ENCODE measurements at places on chromosomes 3 and 15.

GRCh38 chr3:48463703-48464102, 17.2 kb downstream of the ATRIP start:
- no peak overlapping the region for H3K4me3 ChIP-seq
- peaks cover 25% of the 10 kb centered on the region for H3K4me1 ChIP-seq
- H3K27ac ChIP-seq, result no peak overlapping the region

- DNase-seq, result no peak
- no peak overlapping the region for H3K27ac ChIP-seq
- H3K4me3 ChIP-seq, result no peak overlapping the region
- H3K27me3 ChIP-seq, result peaks cover 12% of the 10 kb centered on the region
- H3K36me3 ChIP-seq, result peaks cover 13% of the 10 kb centered on the region
- H3K4me1 ChIP-seq, result no peaks in the 10 kb centered on the region
Measured at GRCh38 chr3:196547067-196547466, 21.3 kb downstream of the WDR53 start.

DNA sequence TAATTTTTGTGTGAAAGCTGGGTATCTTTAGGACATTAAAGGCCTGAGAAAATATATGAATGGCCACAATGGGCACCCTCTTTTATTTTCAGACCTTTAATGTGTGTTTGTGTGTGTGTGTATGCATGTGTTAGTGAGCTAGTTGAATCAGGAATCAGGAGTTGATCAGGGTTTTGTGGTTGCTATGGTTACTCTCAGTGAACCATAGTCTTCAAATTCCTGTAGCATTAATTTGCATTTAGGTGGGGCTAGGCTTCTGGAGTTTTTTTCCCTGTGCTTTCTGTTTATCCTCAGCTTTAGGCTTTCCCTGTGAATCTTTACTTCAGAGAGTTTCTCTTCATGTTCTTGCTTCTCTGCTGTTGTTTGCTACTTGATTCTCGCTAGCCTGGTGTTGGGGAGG, 122.0 kb upstream of the ONECUT1 start:
- no peak overlapping the region for H3K27ac ChIP-seq
- H3K4me3 ChIP-seq, result no peak overlapping the region
- no peaks in the 10 kb centered on the region for H3K36me3 ChIP-seq
- peaks cover 2% of the 10 kb centered on the region for H3K27me3 ChIP-seq
- H3K4me1 ChIP-seq, result no peaks in the 10 kb centered on the region

DNA sequence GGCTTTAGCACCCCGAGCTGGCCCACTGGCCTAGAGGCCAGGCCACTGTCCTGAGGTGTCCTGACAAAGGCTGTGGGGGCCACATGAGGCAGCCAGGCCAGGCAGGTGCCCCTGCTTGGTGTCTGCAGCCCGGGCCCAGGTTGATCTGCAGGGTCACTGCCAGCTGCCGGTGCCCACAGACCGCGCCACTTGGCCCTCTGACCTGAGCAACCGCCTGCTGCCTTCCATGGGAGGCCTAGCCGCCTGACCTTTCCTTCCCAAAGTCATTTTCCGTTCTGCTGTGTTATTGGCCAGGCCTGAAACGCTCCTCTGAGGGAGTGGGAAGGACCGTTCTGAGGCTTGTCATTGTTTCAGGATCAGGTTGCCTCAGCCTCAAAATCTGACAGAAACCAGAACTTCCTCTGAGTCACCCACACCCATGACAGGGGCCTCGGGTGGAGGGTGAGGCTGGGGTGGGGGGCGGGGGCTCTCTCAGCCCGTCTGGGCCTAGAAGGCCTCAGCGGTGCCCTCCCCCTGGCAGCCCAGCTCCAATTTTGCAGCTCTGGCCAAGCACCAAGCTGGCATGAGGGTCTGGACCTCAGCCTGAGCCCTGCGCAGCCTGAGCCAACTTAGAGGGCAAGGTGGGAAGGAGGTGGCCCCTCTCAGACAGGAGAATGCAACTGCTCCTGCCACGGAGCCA, 140.7 kb upstream of the MEF2A start:
- DNase-seq, result no peak
- peaks cover 5% of the 10 kb centered on the region for H3K27me3 ChIP-seq
- peaks cover 6% of the 10 kb centered on the region for H3K4me1 ChIP-seq
- peak overlapping the region; percentile 24 for H3K4me3 ChIP-seq

GRCh38 chr15:45611305-45611704, 23.5 kb upstream of the SQOR start:
- H3K27ac ChIP-seq, result no peak overlapping the region
- no peaks in the 10 kb centered on the region for H3K27me3 ChIP-seq
- peaks cover 6% of the 10 kb centered on the region for H3K36me3 ChIP-seq
- peaks cover 6% of the 10 kb centered on the region for H3K4me1 ChIP-seq

DNA sequence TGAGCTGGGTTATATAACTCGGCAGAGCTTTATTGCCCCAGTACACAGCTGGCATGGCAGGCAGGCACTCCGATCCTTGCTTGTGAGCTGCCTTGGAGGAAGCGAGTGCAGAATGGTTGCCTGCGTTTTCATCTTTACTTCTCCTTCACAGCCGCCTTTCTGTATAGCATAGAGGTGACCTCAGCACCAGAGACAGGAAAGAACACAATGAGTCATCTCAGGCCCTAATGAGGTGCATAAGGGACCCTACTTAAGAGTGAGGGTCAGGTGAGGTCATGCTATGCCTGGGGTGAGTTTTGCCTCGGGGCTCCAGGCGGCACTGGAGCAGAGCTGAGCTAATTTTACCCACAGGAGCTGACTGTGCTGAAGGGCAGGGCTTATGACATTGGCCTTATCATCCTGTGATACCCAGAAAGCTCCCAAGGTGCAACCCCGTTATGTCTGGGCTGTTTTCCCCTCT, 43.5 kb downstream of the LPP start:
- H3K4me3 ChIP-seq, result no peak overlapping the region
- H3K4me1 ChIP-seq, result peaks cover 62% of the 10 kb centered on the region
- H3K27me3 ChIP-seq, result no peaks in the 10 kb centered on the region
- peaks cover 6% of the 10 kb centered on the region for H3K36me3 ChIP-seq
- H3K27ac ChIP-seq, result no peak overlapping the region

DNA sequence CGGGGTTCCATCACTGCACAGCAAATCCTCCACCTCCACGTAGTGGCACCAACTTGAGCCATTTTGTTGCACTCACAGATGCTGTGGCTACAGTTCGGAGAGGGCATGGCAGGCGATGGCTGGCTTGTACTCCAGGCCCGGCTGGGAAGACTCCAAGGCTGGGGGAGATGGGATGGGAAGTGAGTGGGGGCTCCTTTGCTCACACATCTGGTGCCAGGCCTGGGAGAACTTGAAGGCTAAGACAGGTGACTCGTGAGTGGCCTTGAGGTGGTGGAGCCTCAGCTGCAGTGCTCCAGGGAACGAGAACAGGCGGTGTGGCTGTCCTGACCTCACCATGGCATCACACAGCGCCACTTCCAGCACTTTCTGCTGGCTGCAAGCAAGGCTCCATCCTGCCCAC, 87.9 kb downstream of the PLXNA1 start:
- no peaks in the 10 kb centered on the region for H3K27me3 ChIP-seq
- H3K4me3 ChIP-seq, result no peak overlapping the region
- H3K4me1 ChIP-seq, result peaks cover 9% of the 10 kb centered on the region
- H3K36me3 ChIP-seq, result no peaks in the 10 kb centered on the region
